ENCODE measurements at places on chromosomes 12 and 14.

DNA sequence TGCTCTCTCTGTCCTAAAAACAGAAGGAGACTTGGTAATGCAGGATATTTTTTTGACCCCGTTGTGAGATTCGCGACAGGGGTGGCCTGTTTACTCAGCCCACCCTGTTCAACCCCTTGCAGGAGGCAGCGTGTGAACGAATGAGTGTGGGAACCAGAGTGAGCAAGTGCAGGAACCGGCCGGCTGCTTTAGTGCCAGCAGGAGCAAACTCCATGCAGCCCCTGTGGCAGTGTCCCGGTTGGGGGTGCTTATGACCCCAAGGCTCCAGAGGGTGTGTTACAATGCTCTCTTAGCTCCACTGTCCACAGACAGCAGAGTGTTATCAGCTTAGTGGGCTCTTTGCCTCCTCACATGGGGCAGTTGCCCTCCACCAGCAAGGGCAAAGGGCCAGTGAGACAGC is 225.2 kb downstream of the ETNK1 start:
- no peak for DNase-seq

GRCh38 chr14:50521912-50522341 is 10.4 kb downstream of the MAP4K5 start:
- DNase-seq = no peak

DNA sequence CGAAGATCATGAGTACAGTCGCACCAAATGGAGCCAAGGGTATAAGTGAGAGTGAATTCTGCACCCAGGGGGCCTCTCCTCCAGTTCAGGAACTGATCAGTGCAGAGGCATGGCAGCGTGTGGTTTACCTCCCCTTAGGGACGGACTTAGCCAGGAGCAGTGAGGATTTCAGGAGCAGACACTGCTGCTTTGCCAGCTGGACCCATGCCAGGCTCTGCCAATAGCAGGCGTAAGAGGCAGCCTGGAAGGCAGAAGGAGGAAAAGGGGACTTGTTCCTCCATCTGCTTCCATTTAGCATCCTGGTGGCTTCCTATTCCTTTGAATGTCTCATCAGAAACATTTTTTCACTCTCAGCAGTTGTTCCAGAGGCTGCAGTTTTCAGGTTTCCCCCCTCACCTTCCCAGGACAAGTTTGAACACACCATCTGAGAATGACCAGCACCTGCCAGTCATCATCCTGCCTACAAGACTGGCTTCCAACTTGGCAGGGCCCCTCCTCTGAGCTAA is 137.0 kb upstream of the LMNTD1 start:
- DNase-seq = no peak

DNA sequence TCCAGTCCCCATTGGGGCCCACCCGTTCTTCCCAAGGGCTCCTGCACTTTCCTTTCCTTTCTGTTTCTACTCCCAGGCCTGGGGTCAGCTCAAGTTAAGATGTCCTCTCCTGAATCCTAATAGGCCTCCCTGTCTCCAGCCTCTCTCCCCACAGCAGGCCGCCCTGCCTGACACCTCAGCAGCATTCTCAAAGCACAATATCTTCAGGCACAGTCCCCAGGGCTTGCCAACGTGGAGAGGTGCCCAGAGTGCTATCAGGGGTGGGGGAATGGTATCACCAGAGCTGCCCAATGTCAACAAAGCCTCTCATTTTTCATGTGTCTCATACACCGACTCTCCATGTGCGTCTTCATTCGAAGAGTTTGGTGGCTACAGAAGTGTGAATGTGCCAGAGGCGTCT is 123.0 kb downstream of the FOXN3 start:
- DNase-seq = no peak

GRCh38 chr14:90050271-90050670 is 11.5 kb upstream of the KCNK13 start:
- no peak for DNase-seq

DNA sequence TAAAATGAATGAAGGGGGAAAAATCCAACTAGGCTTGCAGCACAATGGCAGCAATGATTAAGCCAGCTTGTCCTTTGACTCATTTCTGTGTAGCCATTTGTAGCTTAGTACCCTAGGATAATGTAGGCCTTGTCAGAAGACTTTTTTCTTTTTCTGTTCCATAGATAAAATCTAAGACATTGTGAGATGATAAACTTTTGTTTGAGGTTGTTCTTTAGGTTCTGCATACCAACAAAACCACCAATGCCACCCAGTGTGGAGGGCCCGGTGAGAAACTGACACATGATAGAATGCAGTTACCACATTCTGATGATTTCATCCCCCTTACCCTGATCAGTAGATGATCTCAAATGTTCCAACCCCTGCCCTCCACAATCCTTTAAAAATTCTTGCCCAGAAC is 6.6 kb upstream of the KLRD1 start:
- DNase-seq = no peak

DNA sequence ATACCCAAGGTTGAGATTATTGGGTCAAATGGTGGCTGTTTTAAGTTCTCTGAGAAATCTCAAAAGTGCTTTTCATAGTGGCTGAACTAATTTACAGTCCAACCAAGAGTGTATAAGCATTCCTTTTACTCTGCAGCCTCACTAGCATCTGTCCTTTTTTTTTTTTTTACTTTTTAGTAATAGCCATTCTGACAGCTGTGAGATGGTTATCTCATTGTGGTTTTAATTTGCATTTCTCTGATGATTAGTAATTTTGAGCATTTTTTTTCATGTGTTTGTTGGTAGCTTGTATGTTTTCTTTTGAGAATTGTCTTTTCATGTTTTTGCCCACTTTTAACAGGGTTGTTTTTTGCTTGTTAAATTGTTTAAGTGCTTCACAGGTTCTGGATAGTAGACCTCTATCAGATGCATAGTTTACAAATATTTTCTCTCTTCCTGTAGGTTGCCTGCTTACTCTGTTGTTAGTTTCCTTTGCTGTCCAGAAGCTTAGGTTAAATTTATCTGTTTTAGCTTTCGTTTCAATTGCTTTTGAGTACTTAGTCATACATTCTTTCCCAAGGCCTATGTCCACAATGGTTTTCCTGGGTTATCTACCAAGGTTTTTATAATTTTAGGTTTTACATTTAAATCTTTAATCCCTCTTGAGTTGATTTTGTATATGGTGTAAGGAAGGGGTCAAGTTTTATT is 881.3 kb upstream of the SEL1L start:
- no peak for DNase-seq

- DNase-seq = no peak
These were observed 343.7 kb upstream of the FKBP4 start for GRCh38 chr12:2451025-2451424.

DNA sequence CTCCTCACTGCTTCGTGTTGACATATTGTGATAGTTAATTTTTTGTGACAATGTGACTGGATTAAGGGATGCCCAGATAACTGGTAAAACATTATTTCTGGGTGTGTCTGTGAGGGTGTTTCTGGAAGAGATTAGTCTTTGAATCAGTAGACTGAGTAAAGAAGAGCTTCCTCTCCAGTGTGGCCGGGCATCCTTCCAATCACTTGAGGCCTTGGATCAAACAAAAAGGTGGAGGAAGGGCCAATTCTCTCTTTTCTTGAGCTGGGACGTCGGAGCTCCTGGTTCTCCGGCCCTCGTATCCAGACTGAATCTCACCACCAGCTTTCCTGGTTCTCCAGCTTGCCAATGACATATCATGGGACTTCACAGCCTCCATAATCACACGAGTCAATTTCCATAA is 240.4 kb downstream of the CHST11 start:
- DNase-seq = no peak

DNA sequence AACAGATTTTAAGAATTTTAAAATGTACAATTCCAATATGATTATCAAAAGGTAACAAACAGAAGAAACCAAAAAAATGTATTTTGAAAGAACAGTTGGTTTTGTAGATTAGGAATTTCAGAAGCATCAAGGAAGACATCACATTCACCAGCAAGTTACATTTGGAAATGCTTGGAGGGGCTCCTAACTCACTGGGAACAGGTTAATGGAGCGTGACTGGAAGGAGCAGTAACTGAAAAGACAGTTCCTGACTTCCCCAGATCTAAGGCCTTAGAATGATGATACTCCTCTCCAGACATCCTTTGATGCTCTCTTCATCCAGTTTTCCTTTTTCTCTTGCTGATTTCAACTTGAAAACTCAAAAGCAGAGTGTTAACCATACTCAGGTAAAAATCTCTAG is 220.0 kb upstream of the EGLN3 start:
- no peak for DNase-seq

GRCh38 chr12:62032870-62033269 is 227.3 kb upstream of the USP15 start:
- no peak for DNase-seq
